ENCODE measurements at places on chromosomes 16 and 17. TPM values are rescaled to one million over a fixed set of nuclear protein-coding genes. Genes with fewer than 3 reads are reported as not detected.

The TBC1D3E gene
- not detected for total RNA-seq

The NPB gene
- total RNA-seq, result 2.0 TPM

The CHST4 gene
- not detected for total RNA-seq

The AGRP gene
- total RNA-seq, result not detected

The HS3ST3B1 gene
- 8.7 TPM for total RNA-seq

The KRTAP4-3 gene
- total RNA-seq, result not detected

The KRT36 gene
- not detected for total RNA-seq

The RNF157 gene
- 1.4 TPM for total RNA-seq

The KRTAP2-2 gene
- not detected for total RNA-seq

The KRTAP2-4 gene
- total RNA-seq, result not detected

The TEX19 gene
- total RNA-seq, result not detected

- DNase-seq, result no peak
Observed at GRCh38 chr16:48628359-48628985, 18.5 kb upstream of the N4BP1 start.

DNA sequence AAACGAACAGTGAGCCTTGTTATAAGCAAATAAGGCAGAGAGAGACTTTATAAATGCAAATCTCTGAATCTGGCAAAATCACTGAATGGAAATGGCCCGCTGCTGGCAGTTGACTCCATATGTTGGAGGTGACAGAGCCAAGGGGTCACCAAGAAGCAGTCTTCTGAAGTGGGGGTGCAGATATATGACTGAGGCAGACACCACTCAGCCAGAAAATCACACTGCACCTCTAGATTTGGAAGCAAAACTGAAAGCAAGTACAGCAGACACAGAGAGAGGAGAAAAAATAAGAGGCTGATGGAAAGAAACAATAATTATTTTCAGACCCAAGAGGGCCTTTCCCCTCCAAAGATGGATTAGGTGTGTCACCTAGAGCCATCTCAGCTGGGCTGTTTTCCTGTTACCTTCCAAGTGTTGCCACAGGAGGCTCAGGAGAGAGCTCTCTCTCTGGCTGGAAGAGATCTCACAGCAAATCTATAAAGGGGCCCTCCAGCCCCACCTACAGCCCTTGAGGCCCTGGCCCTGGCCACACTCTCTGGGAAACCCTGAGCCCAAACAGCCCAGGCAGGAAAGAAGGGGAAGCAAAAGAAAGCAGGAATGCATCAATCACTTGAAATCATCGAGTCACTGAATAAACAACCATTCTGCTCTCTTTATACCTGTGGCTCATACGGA is 585.1 kb upstream of the PSMD7 start:
- DNase-seq, result no peak

DNA sequence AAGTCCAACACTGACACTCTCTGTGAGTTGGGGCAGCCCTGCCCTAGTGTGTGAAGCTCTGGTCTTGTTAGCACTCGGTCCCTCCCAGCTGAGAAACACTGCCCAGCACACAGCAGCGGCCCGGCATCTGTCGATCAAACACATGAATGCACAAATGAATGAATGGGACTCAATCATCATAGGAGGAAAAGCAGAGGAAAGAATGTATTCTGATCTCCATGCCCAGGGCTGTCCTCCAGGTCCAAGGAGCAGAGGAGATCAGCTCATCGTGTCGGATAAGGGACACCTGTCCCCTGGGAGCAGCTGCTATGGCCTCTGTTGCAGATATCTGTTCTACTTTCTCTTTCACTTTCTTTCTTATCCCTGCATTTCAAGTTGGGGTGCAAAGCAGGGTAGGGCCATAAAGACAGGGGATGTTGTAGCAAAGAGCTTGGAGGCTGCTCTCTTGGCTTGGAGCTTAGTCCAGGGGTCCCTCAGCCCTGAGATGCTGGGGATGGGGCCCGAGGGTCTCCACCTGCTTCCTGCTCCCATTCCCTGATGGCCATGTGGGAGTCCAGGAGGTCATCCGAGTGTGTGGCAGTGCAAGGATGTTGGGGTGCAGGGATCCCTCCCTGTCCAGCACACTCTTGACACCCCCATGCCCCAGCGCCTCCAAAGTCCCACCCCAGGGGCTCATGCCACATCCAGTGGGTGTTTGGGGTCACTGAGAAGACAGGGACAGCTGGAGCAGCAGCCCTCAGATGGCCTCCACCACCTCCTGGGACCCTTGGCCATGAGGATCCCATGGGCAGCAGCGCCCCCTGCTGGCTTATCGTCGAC is 88.2 kb downstream of the IRF8 start:
- DNase-seq, result no peak

GRCh38 chr16:52499060-52499440 is 47.9 kb downstream of the TOX3 start:
- no peak for DNase-seq

DNA sequence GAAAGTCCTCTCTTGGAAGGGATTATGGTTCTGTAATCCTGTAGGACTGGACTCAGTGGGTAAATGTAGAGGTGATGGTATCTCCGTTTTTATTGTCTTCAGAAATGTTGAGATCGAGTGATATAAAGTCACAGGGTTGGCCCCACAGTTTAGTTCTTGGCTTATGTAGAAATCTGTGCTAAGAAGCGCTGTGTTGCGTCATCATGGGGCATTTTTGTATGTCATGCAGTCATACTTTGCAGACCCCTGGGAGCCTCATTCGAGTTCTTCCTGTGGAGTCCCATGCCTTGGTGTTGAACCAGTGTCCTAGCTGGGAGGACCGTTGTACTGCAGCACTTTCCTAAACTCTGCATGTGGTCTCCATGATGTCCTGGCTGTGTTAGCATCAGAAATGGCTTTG is 619.7 kb downstream of the MAF start:
- no peak for DNase-seq

GRCh38 chr16:87635541-87636049 is 33.3 kb downstream of the JPH3 start:
- DNase-seq, result peak; percentile 10

GRCh38 chr17:82372249-82373071 is 895 bp downstream of the UTS2R start:
- no peak for DNase-seq

DNA sequence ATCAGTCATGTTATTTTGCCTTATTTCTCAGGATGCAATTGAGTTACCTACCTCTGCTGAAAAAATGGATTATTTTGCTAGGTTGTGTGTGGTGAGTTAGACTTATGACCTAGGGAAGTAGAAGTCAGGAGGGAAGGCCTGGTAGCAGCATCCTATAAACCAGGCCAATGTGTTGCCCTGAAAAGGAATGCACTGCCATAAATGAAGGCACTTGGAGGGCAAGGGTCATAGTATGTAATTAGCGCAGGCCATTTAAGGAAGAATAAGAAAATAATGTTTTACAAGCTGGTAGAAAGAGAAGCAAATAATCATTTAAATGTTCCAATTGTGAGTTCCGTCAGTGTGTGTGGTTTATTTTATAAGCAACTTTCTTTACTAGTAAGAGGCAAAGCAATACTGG is 698.8 kb downstream of the KCNJ2 start:
- DNase-seq, result no peak
